ENCODE measurements at places on chromosomes 12 and 14. TPM values are rescaled to one million over a fixed set of nuclear protein-coding genes. Genes with fewer than 3 reads are reported as not detected.

The KLRB1 gene
- total RNA-seq = not detected

The RASSF9 gene
- not detected for total RNA-seq

The ENDOU gene
- total RNA-seq = not detected

The CLEC4A gene
- total RNA-seq = 1.5 TPM

The MMP17 gene
- not detected for total RNA-seq

The ITGA7 gene
- 2.8 TPM for total RNA-seq

The GRIP1 gene
- 0.85 TPM for total RNA-seq

The RNASE2 gene
- total RNA-seq = not detected

The BAG5 gene
- 22.7 TPM for total RNA-seq

The BMAL2 gene
- 47.2 TPM for total RNA-seq

The FKBP3 gene
- 82.0 TPM for total RNA-seq

The INHBC gene
- 0.13 TPM for total RNA-seq

The RIMBP2 gene
- 0.41 TPM for total RNA-seq

The HOXC13 gene
- total RNA-seq = not detected

The RTN1 gene
- total RNA-seq = not detected

The GPR162 gene
- total RNA-seq = not detected

The IRAK3 gene
- 8.5 TPM for total RNA-seq
